ENCODE measurements at places on chromosomes 7 and 10. TPM values are rescaled to one million over a fixed set of nuclear protein-coding genes. Genes with fewer than 3 reads are reported as not detected.
A peak's percentile ranks its signal among the peaks of the same experiment; 100 is the strongest.

DNA sequence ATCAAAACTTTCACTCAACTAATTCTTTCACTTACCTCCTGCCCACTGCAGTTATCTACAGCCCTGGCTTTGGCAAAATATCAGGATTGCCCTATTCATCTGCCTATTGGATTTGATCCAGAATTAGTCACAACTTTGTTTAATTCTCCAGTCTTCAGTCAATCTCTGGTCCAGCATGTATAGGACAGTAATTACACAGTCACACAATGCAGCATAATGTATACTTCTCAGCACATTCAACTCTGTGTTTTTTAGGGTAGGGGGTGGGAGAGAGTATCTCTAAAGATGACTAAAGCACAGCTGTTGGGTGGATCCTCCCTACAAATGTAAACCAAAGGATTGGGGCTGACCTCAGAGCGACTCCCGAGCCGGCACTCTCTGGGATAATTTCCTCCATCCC is 17.7 kb upstream of the NRP1 start:
- H3K27ac ChIP-seq: no peak overlapping the region
- DNase-seq: no peak
- H3K36me3 ChIP-seq: no peaks in the 10 kb centered on the region
- peaks cover 6% of the 10 kb centered on the region for H3K27me3 ChIP-seq
- no peaks in the 10 kb centered on the region for H3K4me1 ChIP-seq

DNA sequence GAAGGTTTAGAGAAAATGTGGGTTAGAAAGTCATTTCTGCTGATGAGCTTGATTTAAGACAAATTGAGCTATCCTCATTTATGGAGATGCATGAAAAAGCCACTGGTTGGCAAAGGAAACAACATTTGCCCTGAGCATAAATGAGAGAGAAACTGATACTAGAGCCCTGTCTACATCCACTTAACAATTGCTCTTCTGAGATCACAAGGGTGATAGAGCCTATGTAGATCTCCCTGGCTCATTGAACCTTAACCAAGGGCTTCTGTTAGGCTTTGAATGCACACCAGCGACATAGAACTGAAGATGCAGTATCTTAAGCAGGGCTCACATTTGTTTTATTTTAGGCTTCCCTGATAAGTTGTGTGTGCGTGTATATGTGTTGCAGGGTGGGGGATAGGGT is 35.0 kb downstream of the GPR141 start:
- no peaks in the 10 kb centered on the region for H3K27me3 ChIP-seq
- no peaks in the 10 kb centered on the region for H3K36me3 ChIP-seq
- H3K27ac ChIP-seq: no peak overlapping the region
- DNase-seq: no peak

Gene CAV2
- 50.1 TPM for polyA plus RNA-seq

GRCh38 chr7:41881331-41882130 is 178.6 kb upstream of the INHBA start:
- DNase-seq: peak; percentile 24
- no peak overlapping the region for H3K27ac ChIP-seq
- no peak overlapping the region for H3K4me3 ChIP-seq
- no peaks in the 10 kb centered on the region for H3K36me3 ChIP-seq

Gene FEZF1
- polyA plus RNA-seq: not detected

GRCh38 chr7:66257481-66257880 is 52.3 kb downstream of the TPST1 start:
- no peak overlapping the region for H3K27ac ChIP-seq
- H3K27me3 ChIP-seq: no peaks in the 10 kb centered on the region

- H3K27ac ChIP-seq: no peak overlapping the region
- H3K4me3 ChIP-seq: no peak overlapping the region
- H3K36me3 ChIP-seq: no peaks in the 10 kb centered on the region
- DNase-seq: no peak
- no peaks in the 10 kb centered on the region for H3K27me3 ChIP-seq
- H3K4me1 ChIP-seq: no peaks in the 10 kb centered on the region
Measured at GRCh38 chr10:2459713-2460112, 607.6 kb upstream of the PFKP start.

- no peak overlapping the region for H3K4me3 ChIP-seq
- no peak for DNase-seq
- H3K27ac ChIP-seq: no peak overlapping the region
- H3K36me3 ChIP-seq: no peaks in the 10 kb centered on the region
- no peaks in the 10 kb centered on the region for H3K27me3 ChIP-seq
Measured at GRCh38 chr7:141115965-141116364, 42.1 kb downstream of the TMEM178B start.
